ENCODE measurements at places on chromosomes 4 and X.

- DNase-seq, result peak; percentile 98
Measured at GRCh38 chr4:56410247-56411062, 23.2 kb upstream of the AASDH start.

GRCh38 chr4:11397146-11397545 is 31.5 kb downstream of the HS3ST1 start:
- no peak for DNase-seq

DNA sequence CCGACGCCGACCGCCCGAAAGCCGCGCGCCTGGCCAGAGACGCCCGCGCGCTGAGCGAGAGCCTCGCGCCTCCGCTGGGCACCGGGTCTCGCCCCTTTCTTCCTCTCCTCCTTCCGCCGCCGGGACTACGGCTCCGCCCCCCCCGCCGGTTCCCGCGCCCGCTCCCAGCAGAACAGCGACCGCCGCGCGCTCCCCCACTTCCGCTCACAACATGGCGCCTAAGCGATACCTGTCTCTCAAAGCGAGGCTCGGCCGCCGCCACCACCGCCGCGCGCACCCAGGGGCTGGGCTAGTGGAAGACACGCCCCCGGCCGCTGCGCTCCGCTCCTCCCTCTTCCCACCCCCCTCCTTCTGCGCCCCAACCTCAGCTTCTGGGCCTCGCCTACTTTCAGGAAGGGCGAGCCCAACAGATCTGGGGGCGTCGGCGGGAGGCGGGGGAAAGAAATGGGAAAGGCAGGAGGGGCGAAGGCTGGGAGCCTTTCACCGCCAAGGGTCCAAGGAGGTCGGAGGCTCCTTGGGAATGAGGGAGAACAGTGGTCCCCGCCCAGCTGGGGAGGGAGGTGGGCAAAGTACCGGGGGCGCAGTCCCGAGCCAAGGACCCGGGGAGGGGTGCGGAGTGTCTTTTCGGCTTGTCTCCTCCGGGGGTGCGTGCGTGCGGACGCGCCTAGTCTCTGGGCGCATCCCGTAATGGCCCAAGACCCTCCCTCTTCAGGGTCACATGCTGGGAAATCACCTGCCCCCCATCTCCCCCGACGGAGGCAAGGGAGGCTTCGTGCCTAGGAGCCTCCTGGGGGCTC is at the start of gene RPS6KA3:
TSS of gene RPS6KA3 (minus strand) at position 100 of the 797 bp plus-strand sequence. CDS start 277 bp downstream, outside the sequence.
- DNase-seq, result peak; percentile 88

GRCh38 chr4:40875507-40876150 is 125.9 kb downstream of the NSUN7 start:
- DNase-seq, result no peak

DNA sequence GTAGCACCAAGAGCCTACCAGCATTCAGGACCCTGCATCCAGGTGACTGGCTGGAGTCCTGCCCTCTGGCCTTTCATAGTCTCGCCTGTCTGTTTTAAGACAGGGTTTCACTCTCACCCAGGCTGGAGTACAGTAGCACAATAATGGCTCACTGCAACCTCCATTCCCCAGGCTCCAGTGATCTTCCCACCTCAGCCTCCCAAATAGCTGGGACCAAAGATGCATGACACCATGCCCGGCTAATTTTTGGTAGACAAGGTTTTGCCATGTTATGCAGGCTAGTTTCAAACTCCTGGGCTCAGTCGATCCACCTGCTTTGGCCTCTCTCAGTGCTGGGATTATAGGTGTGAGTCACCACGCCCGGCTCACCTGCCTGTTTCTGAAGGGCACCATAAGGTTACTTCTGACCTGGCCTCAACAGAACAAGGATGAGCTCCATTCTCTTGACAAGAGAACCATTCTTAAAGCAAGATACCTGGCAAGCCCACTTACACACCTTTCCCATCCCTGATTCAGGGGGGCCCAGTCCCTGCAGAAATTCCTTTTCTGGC is 6.7 kb downstream of the RPS4X start:
- no peak for DNase-seq

DNA sequence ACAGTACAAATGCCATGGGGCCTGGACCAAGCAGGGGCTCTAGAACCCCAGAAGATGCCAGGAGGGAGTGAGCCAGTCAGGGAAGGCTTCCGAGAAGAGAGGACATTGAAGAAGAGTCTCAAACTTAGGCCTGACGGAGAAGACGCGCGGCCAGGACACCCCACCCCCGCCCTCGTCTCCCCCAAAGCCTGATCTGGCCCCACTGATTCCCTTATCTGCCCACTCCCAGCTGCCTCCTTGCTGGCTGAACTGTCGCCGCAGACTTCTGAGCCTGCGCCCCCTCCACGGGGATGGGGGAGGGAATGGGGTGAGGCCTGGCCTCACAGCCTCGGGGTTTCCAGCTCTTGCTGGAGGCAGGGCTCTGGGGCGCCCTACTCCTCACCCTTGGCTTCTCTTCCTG is 3.6 kb upstream of the GATA1 start:
- no peak for DNase-seq

- DNase-seq, result no peak
Measured at GRCh38 chr4:152100379-152101201, 339.8 kb upstream of the GATB start.

DNA sequence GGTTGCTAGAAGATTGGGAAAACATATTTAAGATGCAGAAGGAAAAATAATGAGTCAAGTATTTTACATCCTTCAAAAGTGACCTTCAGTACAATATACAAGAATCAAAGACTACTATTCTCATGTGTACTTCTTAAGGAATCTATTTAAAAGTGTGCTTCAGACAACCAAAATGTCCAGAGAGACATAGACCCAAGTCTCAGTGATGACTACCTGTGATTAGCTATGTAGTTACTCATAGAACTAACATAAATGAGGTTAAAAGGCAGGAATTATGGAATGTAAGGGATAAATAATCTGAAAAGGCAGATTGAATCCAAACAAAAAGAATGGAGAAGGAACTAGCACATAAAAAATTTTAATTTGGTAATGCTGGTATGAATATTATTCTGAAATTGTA is 634.7 kb upstream of the FAM241A start:
- DNase-seq, result peak; percentile 73

- DNase-seq, result peak; percentile 82
Measured at GRCh38 chr4:138090150-138090917, 151.8 kb downstream of the SLC7A11 start.

DNA sequence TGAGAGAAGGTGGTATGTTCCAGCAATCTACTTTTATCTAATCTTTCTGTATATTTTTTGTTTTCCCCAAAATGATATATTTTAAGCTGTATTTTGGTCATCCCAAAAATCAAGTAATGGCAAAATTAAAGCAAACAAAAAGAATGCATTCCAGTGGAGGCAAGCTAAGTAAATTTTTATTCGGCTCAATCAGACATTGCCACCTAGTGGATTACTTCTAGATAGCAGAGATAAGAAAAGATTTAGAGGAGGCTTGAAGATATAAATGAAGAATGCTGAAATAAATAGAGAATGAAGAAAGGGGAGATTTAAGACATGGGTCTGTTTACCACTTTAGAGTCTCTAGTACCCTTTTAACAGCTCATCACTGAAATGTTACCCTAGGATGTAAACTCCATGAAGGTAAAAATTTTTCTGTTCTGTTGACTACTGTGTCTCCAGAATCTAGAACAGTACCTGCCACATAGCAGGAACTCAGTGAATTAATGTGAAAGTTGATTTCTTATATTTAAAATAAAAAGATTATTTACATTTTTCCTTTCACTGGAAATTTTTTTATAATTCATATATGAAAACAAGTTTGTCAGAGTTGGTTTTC is 110.9 kb upstream of the ANK2 start:
- DNase-seq, result peak; percentile 61

GRCh38 chr4:48974979-48975640 is 11.0 kb upstream of the CWH43 start:
- DNase-seq, result no peak

DNA sequence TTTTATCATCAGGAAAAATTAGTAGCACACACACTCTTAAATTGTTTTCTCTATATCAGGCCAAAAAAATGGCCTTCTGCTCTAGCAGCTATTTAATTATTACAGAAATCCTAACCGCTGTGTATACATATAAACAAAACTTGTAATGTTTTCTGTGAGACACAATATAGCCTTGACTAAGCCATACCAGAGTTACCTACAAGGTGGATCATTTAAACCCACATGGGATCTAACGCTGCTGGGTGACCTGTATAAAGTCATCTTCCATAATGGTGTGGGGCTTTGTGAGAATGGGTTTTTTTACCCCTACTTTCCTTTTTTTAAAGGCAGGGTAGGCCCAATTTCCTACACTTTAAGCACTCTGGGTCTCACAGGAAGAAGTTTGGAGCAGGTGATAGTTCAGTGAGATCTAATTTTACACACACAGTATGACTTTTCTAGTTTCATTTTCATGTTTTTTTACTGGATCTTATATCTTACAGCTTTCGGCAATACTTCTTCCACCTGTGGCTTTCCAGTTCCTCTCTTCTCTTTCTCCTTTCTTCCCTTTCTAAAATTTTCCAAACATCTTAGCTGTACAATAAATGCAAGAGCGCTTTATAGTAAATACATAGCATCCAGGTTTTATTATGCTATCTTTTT is 66.9 kb upstream of the MMAA start:
- DNase-seq, result no peak

DNA sequence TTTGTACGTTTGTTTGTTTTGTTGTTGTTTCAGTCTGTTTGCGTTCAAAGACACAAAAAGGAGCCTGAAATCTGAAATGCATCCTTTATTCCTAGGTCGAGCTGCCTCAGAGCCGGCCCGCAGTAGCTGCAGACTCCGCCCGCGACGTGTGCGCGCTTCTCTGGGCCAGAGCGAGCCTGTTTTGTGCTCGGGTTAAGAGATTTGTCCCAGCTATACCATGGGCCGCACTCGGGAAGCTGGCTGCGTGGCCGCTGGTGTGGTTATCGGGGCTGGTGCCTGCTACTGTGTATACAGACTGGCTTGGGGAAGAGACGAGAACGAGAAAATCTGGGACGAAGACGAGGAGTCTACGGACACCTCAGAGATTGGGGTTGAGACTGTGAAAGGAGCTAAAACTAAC is 2.4 kb downstream of the ARMCX1 start:
- no peak for DNase-seq

DNA sequence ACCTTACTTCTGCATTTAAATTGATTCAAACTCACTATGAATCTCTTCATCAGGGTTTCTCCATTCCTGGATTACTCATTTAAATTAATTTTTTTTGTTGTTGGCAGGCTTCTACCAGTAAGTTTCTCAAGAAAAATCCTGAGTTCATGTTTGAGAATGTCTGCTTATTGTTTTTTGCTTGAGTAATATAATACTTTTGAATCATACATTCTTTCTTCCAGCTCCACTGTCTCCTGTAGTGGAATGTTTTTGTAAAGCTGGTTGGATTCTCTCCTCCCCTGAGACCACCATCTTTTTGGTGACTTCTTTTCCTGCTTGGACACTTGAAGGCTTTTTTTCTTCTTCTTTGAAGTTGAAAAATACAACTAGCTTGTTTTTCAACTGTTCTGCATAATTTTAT is 4.3 kb upstream of the MID1IP1 start:
- DNase-seq, result peak; percentile 64

DNA sequence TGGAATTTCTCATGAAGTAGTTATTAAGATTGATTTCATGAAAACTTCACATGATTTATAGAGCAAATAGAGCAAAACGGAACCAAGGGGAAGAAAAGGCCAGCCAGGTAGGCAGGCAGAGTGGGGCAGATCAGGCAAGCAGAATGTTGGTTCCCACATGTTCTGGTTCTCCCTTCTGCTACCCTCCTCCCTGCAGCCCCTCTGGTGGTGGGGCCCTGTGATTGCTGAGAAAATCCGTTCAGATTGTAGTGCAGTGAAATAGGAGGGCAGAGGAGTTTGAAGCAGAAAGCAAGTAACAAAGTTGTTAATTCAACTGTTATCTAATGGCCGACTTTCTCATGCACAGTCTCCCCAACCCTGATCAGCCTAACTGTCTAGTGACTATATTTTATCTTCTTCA is 185.3 kb downstream of the MID1IP1 start:
- DNase-seq, result no peak

GRCh38 chr4:1061760-1062159 is 50.3 kb downstream of the FGFRL1 start:
- no peak for DNase-seq

DNA sequence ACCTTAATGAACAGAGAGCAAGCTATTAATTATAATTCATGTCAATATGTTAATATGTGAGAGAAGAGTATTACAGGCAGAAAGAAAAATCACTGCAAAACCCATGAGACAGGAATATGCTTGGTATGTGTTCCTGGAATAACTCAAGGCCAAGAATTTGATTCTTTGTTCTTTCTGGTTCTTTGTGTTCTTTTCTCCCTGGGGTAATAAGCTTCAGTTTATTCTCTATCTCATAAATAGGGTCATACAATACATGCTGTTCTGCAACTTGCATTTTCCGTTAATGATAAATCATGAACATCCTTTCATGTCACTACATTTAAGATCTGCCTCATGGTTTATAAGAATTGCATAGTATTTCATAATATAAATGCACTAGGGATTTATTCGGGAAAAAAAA is 16.8 kb upstream of the THOC2 start:
- no peak for DNase-seq

DNA sequence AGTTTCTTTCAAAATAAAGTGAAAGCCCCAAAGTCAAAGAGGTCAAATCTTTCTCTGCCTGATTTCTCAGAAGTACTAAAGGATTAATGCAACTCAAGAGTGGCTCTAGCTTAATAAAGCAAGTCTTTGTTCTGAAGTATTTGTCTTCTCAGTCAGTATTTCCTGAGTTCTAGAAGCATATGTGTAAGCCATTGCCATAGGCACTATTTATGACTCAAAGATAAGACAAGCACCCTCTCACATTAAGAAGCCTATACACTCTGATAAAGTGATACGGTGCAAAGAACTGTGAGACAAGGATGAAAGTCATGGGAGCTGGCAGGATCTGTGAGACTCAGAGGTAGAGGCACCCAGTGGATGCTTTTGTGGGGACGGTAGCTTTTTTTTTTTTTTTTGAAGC is 60.9 kb downstream of the AASDH start:
- no peak for DNase-seq

- DNase-seq, result no peak
Measured at GRCh38 chrX:13759152-13759718, 24.7 kb downstream of the OFD1 start.

- DNase-seq, result peak; percentile 94
Measured at GRCh38 chr4:53855581-53856250, 208.7 kb downstream of the CHIC2 start.

DNA sequence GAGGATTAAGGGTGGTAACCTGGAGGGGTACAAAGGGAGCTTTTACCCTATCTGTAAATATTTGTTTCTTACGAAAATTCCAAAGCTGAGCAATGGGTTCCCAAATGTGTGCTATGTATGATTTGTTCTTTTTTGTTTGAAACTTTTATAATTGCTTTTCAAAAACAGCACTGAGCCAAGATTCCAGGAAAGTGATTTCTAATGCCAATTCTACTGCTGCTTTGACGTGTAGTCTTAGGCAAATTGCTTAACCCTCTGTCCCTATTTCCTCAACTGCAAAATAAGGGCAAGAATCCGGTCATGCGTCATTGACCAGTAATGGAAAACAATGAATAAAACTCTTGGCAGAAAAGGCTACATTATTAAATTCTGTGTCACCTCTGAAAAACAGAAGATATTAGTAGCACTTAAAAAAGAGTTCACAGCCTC is 454.7 kb downstream of the IL15 start:
- DNase-seq, result peak; percentile 86

DNA sequence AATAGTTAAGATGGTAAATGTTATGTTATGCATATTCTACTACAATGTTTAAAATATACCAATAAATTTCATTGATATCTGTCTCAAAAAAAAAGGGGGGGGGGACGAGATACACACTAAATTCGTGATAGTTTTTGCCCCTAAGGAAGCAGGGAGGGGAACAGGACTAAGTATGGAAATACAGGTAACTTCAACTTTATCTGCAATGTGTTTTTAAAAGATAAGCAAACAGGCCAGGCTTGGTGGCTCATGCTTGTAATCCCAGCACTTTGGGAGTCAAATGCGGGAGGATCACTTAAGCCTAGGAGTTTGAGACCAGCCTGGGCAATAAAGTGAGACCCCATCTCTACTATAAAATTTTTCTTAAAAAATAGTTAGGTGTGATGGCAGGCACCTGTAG is 13.4 kb upstream of the CLOCK start:
- no peak for DNase-seq
